ENCODE measurements at places on chromosomes 16 and 17.
A peak's percentile ranks its signal among the peaks of the same experiment; 100 is the strongest.

DNA sequence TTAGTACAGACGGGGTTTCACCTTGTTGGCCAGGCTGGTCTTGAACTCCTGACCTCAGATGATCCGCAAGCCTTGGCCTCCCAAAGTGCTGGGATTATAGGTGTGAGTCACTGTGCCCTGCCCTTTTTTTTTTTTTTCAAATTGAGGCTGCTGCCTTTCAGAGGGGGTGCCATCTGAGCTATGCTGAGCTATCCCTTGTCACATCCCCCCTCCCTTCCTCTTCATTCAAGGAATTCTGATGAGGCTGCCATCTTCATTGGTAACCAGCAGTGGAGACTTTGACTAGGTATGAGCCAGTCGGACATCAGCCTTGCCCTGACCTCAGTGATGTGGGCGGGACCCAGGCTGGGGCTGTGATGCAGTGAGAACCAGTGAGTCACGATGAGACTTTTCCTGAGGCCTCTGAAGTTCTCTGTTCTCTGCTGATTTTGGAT lies 24.4 kb upstream of the GPT2 start:
- DNase-seq: peak; percentile 56

GRCh38 chr17:48734333-48735061 lies 5.9 kb upstream of the HOXB13 start:
- DNase-seq: no peak

DNA sequence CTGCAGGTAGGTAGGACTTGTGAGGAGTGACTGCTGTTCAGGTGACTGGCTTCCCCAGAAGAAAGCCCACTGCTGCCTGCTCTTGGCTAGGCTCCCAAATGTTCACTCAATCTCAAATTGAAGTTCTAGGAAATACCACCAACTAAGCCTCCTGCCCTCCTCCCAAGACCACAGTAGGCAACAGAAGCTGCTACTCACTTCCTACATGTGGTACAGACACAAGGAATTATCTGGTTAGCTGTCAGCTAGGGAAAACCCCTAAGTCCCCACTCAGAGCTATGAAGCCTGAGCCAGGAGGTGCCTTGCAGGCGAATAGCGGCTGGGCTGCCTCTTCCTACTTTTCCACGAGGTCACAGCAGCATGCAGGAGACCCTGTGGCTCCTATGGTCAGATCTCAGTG lies 4.9 kb downstream of the FBXO39 start:
- no peak for DNase-seq

- no peak for DNase-seq
Measured at GRCh38 chr17:80921159-80921558, 70.5 kb upstream of the CHMP6 start.

GRCh38 chr16:86962913-86963312 lies 354.3 kb downstream of the C16orf95 start:
- no peak for DNase-seq

- DNase-seq: no peak
Measured at GRCh38 chr16:83906683-83907082, 7.8 kb downstream of the MLYCD start.

- DNase-seq: no peak
Measured at GRCh38 chr17:62678214-62678919, 50.9 kb downstream of the MRC2 start.

DNA sequence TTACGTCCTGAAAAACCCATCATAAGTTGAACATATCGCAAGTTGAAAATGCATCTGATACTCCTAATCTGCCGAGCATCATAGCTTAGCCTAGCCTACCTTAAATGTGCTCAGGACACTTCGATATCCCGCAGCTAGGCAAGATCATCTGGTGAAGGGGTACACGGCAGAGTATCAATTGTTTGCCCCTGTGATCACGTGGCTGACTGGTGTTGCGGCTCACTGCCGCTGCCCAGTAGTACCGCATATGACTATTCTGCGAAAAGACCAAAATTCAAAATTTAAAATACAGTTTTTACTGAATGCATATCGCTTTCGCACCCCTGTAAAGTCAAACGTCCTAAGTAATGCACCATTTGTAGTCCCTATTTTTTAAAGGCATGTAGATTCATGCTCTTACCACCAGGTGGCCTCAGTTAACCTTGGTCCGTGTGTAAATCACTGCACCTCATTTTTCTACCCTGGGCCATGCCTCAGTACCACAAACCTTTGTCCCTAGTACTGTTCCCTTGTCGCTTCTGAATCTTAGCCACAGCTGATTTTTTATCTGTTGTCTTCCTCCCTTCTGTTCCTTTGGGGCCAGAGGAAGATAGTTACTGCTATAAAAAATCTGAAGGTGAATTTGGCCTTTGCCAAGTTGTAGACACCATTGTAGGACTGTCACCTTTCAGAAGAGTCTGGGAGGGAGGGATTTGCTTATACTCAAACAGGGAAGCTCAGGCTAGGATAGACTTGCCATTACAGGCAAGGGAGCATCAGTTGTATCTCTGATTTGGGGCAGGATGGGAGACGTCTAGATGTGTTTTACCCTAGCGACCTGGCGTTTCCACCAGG lies 34.4 kb downstream of the WWP2 start:
- DNase-seq: peak; percentile 38

DNA sequence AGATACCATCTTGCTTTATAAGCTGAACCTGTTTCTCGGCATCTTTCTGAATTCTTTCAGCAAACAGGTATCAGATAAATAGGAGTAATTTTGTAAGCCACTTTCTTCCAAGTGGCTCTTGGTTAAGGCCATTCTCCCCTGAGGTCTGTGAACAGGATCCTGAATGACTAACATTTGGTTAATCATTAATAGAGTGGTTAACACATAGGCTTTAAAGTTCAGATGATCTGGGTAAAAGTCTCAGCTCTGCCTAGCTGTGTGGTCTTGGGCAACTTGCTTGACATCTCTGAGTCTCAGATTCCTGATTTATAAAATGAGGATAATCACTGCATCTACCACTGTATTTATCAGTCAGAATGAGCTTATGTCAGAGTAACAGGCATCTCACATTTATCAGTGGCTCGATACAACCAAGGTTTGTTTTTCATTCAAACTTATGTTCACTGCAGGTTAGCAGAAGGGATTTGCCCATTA lies 44.4 kb upstream of the ANKFN1 start:
- DNase-seq: no peak

GRCh38 chr17:35116845-35117244 lies 2.8 kb downstream of the RAD51D start:
- DNase-seq: no peak

DNA sequence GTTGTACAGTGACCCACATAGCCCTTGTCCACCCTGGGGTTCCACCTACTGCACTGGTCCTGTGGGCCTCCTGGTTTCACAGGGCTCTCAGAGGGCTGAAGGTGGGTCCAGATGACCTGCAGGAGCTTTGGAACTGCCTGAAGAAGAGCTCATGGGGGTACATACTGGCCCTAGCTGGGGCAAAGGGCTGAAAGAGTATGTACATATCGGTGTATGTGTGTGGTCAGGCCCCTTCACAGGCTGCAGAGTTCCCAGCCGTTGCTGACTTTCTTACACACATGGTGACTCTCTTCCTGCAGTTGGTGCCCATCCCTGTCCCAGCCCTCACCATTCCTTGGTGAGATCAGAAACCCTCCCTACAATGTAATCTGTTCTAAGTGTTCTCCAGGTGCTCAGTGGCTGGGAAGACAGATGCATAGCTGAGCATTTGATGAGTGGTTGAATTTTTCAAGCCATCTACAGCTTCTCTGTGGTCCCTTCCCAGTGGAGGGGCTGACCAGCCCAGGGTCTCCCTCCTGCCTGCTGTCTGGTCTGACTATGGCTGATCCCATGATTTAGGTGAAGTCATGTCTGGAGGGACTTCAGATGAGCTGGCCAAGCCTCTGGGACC lies 2.4 kb upstream of the NFATC3 start:
- DNase-seq: no peak

GRCh38 chr17:30476726-30477082 lies 504 bp upstream of the GOSR1 start:
- DNase-seq: no peak

GRCh38 chr16:71297341-71297634 lies 8.1 kb upstream of the CMTR2 start:
- no peak for DNase-seq

- no peak for DNase-seq
Measured at GRCh38 chr16:24776501-24777220, 47.2 kb downstream of the TNRC6A start.

DNA sequence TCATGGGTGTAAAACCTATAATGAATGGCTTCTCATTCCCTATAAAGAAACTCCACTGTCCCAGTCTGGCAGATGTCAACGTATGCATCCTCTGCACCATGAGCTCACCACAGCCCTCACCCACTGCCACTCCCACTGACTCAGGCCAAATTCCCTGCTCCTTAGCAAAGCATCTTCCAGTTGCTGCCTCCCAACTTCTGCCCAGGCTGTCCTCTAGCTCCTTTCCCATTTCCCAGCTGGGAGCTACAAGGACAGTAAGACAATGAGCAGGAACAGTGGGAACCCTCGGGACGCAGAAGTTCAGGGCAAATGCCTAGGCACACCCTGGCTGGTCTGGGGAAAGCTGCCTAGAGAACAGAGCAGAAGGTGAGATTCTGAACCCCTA lies 9.1 kb upstream of the THAP11 start:
- DNase-seq: peak; percentile 57

DNA sequence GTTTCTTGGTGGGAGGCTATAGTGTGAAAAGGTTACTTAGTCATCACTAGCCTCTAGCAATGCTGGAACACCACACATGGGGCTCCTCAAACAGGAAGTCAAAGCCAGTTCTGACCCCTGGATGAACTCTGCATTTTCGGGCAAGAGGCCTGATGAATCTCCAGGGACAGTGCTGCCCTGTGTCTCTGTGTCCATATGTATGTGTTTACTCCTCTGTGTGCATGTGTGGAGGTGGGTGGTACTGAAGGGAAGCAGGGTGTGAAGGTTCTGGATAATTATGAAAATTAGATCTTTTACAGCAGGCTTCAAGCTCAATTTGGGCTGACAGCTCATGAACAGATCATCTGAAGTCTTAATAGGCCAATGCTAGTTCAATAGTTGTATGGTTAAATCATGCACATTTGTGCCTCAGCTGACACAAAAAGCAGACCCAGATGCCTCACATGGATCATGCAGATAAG lies 133.6 kb downstream of the SNX11 start:
- DNase-seq: no peak

DNA sequence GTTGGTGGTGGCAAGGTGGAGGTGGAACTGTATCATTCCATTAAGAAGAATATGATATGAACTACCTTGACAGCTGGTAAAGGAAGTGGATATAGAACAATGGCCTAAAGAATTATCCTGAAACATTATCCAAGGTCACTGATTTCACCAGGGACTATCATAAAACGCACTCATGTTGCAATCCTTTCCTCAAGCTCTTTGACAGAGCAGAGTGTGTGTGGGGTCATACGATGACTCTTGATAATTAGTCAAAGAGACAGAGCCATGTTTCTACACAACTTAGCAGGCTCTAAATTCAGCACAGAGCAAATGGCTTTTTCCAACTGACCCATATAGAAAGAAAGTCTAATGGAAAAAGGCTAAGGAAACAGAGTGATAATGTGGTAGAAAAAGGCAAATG lies 126.4 kb upstream of the ANKFN1 start:
- no peak for DNase-seq

- DNase-seq: no peak
Measured at GRCh38 chr16:68386628-68387027, 61.7 kb downstream of the SMPD3 start.

- no peak for DNase-seq
Measured at GRCh38 chr17:18044609-18045008, 5.4 kb downstream of the GID4 start.

- no peak for DNase-seq
Measured at GRCh38 chr17:42026857-42027589, 7.1 kb downstream of the NKIRAS2 start.

DNA sequence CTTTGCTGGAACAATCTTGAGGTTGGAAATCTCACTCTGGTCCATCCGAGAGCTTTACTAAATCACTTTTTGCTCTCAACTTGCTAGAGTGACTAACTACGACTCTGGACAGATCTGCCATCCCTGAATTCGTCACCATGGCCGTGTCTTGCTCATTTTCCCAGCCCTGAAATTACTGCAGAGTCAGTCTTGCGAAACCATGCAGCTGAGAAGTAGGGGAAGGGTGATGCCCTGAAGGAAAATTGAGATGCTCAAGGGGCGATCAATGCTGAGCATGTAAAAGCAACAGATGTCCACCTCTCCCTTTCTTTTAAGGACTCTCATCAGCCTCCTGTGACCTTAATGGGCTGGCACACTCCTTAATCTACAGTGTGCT lies 18.8 kb downstream of the PCTP start:
- DNase-seq: peak; percentile 63

- no peak for DNase-seq
Measured at GRCh38 chr17:57536289-57536688, 208.8 kb downstream of the CCDC182 start.

DNA sequence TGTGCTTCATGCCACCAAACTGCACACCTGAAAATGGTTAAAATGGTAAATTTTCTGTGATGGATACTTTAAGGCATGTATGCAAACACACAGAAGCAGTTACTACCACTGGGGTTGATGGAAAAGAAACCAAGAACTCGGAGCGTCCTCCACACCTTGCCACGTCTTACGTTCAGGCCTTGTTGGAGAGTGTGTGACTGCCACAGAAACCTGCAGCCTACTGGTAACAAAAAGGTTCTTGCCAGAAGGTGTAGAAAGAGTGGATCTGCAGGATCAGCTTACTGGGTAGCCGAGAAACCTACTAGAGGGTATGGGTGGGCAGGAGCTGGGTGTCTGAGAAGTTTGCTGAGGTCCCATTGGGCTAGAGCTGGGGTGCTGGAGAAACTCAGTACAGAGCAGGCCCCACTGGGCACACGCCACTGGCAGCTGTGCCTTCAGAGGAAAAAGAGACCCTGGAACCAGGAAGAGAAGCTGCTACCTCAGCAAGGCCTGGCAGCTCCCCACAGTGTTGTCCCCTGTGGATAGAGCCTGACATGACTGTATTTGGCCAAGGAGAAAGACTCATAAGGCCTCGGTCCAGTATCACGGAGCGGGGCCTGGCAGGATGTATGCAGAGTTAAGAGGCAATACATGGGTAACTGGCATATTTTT lies 204.6 kb downstream of the SEC14L1 start:
- no peak for DNase-seq

DNA sequence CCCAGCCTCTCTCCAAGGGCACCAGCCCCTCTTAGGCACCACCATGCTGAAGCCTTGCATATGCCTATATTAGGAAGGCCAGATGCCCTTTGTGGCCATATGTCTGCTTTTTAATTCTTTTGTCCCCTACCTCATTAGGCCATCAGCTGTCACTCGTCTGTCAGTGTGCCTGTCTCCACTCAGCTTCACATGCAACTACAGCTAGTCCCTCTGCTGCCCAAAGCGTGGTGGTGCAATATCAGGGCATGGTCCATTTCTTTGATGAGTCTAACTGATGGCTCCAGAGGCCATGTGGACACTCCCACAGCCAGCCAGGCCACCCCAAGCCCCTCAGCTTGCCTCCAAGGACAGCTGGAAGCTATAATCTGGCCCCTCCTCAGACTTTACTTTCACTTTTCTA lies 36.3 kb downstream of the MYO18A start:
- no peak for DNase-seq

DNA sequence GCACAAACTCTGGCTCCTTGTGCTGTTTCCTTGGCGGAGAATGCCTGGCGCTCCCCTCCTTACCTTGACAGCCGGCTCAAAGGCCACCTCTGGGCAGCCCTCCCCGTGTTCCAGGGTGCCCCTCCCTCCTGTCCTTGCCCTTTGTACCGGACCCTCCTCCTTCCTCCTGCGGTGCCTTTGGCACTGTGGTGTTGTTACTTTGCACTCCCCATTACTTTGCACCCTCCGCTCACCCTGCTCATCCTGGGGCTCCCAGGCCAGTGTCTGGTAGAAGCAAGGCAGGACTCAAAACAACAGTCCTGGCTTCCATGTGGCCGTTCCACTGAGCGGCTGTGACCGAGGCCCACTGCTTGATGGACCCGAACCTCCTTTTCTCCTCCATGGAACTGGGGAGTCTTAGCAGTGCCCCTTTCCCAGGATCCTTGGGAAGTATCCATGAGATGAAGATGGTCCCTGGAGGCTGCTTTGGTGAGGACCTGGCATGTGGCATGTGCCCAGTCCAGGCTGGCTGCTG lies 147.8 kb downstream of the CMIP start:
- DNase-seq: no peak
